ENCODE measurements at places on chromosomes 4 and X.
A peak's percentile ranks its signal among the peaks of the same experiment; 100 is the strongest.

GRCh38 chr4:3765271-3766035 is 732 bp upstream of the ADRA2C start:
- DNase-seq, result peak; percentile 25

DNA sequence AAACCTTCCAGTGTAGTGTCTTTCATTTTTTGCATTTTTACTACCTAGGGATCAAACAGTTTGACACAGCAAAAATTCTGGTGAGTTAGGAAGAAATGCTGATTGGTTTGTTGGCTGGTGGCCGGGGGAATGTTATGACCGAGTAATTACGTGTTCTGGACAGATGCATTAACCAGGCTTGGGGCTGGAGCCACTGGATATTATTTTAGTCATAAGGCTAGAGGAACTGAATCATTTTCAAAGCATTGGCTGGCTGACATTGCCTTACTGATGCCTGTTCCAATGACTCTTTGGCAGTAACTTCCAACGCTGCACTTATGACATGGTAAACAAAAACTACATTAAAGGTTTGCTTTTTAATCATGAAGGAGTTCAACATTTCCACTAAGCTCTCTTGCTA is 84.6 kb downstream of the FBXO8 start:
- DNase-seq, result no peak

GRCh38 chr4:62797221-62797620 is 1597.1 kb downstream of the ADGRL3 start:
- no peak for DNase-seq

DNA sequence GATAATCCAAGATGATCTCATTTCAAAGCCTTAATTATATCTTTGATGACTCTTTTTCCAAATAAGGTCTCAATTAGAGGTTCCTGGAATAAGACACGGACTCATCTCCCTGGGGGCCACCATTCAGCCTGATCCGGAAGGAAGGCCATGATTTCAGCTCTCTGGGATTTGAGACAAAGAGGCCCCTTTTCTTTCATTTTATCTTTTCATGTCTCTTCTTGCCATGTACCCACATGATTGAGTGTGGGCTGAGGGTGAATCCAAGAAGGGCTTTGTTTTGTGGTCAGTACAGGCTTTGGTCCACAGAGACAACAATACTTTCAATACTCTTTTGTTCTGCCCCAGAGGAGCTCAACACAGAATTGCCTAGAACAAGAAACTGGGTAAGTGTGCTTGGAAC is 261.2 kb downstream of the TRIML1 start:
- no peak for DNase-seq

- DNase-seq, result no peak
Measured at GRCh38 chr4:56296526-56296925, 90.8 kb downstream of the AASDH start.

GRCh38 chrX:109928596-109929335 is 74.1 kb upstream of the TMEM164 start:
- no peak for DNase-seq

DNA sequence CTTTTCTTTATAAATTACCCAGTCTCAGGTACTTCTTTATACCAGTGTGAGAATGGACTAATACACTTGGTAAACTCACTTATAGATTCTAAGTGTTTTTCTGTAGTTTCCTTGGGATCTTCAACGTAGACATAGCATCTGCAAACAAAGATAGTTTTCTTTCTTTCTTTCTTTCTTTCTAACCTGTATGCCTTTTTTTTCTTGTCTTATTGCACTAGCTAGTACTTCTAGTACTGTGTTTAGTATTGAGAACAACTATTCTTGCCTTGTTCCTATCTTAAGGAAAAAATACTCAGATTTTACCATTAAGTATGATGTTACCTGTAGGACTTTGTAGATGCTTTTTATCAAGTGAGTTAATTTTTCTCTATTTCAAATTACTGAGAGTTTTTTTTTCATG is 102.2 kb downstream of the EDA start:
- no peak for DNase-seq

- no peak for DNase-seq
Measured at GRCh38 chrX:44228621-44229020, 114.9 kb downstream of the EFHC2 start.

GRCh38 chrX:70352496-70352895 is 62.6 kb downstream of the KIF4A start:
- DNase-seq, result no peak

GRCh38 chr4:150145946-150146340 is 67.7 kb downstream of the DCLK2 start:
- DNase-seq, result no peak

DNA sequence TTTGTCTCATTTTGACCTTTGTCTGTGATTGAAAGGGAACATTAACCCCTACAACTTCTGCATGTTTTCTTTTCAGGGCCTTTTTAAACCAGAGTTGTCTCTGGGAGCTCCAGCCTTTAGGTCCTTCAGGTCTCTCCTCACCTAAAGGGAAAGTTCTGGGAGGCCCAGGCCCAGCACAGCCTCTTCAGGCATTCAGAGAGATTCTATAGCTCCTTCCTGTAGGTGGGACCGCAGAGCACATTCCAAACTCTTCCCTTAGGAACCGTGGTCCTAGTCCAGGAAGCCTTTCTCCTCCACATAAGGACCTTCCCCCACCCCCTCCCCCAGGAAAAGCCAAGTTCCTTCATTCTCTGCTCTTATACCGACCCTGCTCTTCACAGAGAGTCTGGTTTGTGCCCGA is 14.9 kb downstream of the NKX6-1 start:
- DNase-seq, result no peak

GRCh38 chr4:8334786-8335460 is 65.4 kb downstream of the HTRA3 start:
- peak; percentile 29 for DNase-seq

DNA sequence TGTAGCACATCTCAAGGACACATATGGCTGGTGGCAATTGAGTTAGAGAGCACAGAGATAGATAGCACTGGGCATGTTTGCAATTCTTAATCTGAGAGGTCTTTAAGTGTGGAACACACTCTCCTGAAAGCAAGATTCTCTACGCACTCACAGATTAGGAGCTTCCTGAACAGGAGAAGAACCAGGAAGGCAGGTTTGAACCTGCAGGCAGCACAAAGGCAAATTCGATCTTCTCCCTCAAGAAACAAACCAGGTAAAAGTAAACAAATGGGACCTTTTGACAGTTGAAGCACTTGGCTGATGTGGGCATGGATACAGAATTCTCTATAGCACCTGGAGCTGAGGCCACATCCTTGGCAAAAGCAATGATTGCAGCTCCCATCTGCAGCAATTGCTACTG is 24.3 kb downstream of the HS3ST1 start:
- DNase-seq, result no peak

DNA sequence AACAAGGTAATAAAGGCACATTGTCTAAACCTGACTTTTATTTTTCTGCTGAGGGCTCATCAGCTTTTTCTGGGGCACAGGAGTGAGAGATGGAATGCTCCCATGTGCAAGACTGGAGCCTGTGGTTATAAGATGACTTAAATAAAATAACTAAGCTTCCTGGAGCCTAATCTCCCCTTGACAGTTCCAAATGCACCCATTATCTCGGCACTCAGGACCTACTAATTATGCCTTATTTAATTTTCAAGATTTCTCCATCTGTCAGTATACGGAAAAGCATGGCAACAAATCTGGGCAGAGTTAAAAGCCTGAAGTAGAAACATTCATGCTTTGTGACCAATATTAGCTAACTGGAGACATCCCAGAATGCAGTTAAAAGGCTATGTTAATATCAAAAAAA is 416.7 kb upstream of the TEX13C start:
- DNase-seq, result no peak

DNA sequence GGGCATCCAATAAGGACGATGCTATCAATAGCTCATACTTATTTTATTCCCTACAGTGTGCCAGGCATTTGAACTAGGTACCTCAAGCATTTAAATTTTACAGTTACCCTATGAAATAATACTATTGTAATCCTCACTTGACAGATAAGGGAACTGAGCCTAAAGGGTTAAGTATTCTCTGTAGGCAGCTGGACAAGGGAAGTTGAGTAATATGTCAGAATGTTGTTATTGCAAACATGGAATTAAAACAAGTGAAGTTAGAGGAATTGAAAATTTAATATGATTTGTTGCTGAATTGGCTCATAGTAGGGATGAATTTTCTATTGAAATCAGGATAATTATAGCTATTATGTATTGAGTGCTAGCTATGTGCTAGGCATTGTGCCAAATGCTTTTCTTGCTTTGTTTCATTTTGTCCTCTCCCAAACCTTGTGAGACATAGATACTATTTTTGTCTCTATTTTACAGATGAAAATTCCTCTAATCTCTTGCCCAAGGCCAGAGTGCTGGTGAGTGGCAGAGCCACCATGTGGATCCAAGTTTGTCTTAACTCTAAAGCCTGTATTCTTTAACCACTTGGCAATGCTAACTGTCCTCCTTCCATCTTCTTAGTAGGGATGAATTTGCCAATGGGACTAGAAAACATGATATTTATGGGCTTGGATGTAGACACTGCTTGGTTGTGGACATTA is 58.1 kb downstream of the TMEM164 start:
- DNase-seq, result no peak

DNA sequence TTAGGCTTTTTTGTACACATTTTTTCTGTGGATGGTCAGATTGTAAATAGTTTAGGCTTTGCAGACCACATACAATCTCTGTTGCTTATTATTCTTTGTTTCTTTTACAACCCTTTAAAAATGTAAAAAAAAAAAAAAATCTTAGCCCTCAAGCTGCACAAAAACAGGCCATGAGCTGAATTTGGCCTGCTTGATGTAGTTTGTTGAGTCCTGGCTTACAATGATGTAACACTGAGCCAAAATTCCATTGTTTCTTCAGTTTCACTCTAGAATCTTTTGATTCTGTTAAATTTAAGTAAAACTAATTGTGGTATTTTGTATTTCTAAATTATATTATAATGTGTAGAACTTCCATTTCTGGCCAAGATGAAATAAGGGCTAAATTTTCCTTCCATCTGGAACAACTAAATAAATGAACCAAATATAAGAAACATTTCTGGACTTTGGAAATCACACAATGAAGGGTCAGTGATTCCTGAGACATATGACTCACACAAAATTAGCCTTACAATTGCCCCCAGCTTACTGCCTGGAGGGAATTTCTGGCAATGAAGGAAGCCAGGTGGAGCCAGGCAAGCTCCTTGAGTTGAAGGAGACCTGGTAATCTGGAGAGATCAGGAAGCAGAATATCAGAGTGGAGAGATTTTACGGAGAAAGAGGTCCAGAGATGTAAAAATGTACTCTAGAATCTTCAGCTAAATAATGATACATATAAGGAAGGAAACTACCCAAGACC is 29.8 kb downstream of the IQCM start:
- no peak for DNase-seq

- no peak for DNase-seq
Measured at GRCh38 chrX:75748431-75748830, 36.6 kb downstream of the MAGEE2 start.

- no peak for DNase-seq
Measured at GRCh38 chrX:100194082-100194775, 215.8 kb downstream of the PCDH19 start.

DNA sequence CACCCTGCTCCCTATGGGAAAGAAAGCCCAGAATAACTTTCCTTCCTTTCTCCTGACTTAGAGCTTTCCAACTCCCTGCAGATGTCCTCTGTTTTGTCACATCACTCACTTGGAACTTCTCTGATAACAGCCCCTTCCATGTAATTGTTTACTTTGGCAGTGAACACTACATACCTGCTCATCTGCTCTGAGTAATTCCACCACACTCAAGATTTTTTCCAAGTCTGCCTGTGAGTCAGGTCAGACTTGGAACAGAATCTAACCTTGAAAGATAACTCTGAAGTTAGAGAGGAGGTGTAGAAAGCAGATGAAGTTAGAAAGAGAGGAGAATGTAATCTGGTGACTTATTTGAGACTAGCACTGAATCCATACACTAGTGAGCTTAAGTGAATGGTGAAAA is 7.4 kb downstream of the MAGEB10 start:
- DNase-seq, result no peak

GRCh38 chrX:108221301-108221864 is 129.8 kb downstream of the ATG4A start:
- no peak for DNase-seq

GRCh38 chr4:153962311-153963039 is 173.6 kb upstream of the SFRP2 start:
- no peak for DNase-seq

- no peak for DNase-seq
Measured at GRCh38 chrX:10310511-10310910, 153.7 kb downstream of the CLCN4 start.

DNA sequence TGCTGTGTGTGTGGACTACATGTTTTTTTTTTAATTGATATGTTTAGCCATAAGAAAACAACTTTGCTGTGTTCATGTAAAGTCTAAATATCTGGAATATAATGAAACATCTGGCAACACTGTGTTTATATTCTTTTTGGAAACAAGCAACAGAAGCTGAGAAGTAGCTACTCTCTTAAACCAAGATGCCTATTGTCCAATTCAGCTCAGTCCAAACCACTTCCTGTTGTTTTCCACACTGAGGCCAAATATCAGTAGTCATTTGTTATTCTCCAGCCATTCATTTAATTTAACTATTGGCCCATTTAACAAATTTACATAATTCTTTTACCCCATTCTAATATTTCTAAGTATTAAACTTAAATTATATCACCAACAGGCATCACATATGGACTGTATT is 903.0 kb upstream of the SLIT2 start:
- no peak for DNase-seq

GRCh38 chrX:49987651-49988050 is 65.3 kb downstream of the CLCN5 start:
- no peak for DNase-seq

DNA sequence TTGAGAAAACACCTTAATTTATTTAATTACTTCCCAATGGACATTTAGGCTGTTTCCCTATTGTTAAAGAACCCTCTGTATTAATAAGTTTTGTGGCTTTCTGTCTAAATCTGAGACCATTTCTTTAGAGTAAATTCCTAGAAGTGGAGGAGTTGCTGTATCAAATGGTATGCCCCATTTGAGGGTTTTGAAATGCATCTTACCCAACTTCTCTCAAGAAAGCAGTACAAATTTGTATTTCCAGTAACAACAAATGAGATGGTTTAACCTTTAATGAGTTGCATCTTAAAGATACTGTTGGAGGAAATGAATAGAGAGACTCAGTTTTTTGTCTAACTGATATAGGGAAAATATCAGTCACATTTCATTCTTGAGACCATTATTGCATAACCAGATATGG is 70.5 kb upstream of the CBLL2 start:
- DNase-seq, result no peak

DNA sequence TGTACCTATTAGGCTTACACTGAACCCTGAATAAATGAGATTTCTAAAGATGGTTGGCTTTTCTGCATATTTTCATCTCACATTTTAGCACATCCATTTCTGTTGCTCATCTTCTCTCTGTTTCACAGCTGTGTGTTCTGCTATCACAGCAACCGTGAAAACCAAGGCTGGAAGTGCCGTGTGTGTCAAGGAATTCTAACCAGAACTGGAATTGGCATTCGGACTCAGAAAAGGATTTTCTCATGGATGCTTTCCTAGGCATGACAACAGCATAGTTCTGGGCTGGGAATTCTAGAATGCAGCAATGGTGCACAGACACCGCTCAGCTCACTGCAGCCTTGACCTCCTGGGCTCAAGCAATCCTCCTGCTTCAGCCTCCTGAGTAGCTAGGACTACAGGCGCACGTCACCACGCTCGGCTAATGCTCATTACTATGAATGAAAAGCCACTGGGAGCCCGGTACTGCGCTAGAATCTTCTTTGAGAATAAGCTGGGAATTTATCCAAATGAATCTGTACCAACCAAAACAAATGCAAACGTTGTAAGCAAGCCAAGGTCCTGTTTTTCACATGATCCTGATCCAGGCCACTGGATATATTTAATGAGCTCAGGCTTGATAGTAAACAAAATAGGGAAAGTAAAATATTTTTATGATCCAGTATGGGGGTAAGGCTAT is 105.2 kb downstream of the RBM47 start:
- peak; percentile 25 for DNase-seq

GRCh38 chr4:89403826-89404225 is 96.2 kb upstream of the GPRIN3 start:
- DNase-seq, result no peak
